ENCODE measurements at places on chromosomes 11 and 22.

DNA sequence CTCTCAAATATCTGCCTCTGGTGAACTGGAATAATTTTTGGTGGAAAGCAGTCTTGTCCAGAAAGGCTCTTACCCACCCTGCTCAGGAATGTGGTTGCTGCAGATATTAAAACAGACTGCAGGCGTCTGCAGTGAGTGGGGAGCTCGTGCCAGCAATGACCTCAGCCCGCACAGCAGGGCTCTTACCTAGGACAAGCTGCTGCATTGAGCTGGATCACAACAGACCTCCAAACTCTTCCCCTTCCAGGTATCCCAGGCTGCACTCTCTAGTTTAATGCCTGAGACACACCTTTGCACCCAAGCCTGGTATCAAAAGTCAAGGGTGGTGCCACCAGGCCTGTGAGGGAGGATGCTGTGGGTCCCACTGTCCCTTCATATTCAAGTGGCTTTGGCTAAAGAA, 69.7 kb upstream of the CDON start:
- no peak for DNase-seq

DNA sequence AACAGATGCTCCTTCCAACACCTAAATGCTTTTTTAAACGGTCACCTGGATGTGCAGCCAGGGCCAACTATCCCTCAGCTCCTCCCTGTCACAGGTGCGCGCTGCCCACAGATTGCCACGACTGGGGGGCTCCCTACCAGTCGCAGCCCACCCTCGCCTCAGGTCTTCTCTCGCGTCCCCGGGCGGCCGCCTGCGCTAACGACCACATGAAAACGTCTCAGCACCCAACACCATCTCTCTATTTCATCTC, 469 bp downstream of the ZBED5 start:
- DNase-seq = no peak

DNA sequence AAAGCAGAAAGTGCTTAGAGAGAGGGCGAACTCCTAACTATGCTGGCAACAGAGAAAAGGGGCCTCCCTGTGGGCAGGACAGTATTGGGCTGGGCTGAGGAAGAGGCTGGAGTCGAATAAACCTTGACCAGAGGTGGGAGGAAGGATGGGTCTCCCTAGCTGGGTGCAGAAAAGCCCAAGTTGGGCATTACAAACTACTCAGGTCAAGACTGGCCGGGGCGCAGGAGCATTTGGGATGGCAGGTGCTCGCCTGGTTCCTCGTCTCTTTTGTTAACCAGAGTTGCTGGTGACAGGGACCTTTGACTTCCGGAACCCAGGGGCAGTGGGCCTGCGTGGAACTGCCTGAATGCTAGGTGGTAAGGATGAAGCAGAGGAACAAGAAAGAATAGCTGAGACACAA, 80.3 kb upstream of the SHISAL1 start:
- no peak for DNase-seq

DNA sequence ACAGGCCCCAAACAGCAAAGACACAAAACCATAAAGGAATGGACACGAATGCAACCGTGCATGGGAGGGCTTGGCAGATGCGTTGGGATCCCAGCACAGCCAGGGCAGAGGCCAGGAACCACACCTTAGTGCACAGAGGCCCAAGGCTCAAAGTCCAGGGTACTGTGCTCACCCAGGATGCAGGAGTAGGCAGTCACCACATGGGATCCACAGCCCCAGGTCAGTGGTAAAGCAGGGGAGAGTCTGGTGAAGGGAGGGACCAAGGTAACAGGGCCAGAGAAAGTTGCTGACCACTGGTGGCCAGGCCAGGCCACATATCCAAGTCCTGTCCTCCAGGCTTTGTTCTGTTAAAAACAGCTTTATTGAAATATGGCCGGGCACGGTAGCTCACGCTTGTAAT, 6.5 kb upstream of the CERK start:
- DNase-seq = no peak

DNA sequence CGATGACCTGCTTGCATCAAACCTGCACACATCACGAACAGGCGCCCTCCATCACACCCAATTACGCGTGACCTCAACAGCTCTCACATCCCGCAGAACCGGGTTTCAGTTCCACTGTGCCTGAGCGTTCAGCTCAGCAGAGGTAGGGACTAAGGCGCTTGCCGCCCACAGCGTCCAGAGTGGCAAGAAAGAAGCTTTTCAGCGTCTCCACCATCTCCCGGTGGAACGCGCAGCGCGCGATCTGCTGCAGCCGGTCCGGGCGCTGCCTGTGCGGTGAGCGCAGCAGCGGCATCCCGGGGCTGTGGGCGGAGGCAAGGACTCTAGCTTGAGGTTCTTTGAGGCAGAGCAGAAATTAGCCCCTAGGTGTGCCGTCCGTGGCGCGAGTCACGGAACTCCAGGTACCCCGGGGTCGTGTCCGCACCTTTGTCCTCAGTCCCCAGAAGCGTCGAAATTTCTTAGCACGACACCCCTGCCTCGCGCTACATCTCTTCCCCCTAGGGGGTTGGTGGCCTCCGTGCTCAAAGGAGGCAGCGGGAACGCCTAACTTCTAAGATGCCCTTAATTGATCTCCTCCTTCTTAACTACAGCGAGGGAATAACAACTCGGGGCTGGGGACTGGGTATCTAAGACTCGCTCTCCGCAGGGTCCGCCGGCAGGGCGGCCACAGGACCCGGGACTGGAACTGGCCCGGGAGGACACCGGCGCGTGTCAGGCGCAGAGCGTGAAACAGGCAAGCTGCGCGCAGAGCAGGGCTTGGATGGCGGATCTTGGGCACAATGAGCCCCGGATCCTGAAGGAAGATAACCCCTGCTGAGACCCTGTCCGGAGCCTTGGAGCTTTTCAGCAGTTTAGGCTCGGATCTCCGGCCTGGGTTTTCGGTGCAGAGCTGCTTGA, 1.7 kb upstream of the CALCA start:
- DNase-seq = no peak

- DNase-seq = no peak
Observed at GRCh38 chr11:107695446-107695845, 16.4 kb downstream of the SLN start.

DNA sequence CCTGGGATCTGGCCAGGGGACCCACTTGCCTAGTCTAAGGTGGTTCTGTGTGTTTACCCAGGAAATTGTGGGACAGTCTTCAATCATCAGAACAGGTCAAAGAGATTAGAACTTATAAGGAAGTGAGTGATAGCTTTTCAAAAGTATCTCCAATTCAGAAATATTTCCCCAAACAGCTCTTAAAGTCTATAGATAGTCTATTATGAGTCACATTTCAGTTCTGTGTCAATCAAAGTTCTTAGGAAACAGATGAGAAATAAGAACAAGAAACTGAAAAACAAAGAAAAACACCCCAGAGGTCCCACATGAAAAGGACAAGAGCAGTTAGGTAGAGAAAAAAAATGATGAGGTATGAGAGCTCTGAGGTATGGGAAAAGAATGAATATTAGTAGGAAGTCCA, 381.4 kb upstream of the MPPED2 start:
- DNase-seq = no peak

DNA sequence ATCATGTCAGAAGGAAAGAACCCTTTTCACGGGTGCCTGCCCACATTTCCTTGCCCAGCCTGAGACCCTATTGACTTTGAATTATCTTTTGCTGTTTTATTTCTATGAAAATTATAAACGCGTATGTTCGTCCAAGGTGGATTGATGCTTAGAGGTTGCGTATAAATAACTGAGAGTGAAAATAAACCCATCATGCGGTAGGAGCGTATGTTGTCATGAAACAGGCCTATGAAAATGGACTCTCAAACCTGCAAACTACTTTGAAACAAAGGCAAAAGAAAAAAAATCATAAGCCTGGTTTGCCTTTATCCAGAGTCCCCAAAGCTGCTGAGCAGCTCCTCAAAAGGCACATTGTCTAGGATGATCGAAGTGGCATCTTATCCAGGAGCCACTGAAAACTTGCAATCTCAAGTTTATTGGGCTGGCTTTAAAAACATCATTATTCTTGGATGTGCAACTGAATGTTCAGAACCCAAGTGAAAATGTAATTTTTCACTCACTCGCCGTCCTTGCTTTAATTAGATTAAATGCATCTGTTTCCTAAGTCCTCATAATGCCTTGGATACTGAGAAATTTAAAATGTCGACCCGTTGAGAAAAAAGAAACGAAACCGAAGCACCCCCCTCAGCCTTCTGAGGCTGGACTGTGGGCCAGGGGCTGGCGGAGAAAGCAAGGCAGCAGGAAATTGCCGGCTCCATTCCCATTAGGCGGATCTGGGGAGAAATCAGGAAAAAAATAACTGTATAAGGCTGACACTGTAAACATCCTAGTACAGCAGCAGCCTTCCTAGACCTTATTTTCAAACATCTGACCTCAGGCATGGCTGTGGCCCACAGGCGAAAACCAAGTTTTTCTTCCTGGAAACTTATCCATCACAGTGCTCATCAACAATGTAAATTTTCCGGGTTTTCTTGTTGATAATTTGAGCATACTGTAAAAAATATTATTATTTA, 82.9 kb upstream of the PPARA start:
- DNase-seq = no peak

DNA sequence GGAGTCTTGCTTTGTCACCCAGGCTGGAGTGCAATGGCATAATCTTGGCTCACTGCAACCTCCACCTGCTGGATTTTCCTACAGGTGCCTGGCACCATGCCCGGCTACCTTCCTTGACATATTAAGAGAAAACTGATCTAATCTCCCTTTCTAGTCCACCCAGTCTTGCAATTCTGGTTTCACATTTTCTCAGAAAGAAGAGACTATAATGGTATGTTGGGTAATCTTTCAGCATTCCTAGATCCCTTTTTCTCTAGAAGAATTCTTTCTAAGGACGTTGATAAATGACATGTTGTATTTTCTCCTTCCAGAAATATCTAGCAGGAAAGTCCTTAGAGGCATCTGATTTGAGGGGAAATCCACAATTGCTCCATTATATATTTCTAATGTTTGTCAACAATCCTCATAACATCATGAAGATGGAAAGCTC, 10.4 kb upstream of the HSPA8 start:
- no peak for DNase-seq

DNA sequence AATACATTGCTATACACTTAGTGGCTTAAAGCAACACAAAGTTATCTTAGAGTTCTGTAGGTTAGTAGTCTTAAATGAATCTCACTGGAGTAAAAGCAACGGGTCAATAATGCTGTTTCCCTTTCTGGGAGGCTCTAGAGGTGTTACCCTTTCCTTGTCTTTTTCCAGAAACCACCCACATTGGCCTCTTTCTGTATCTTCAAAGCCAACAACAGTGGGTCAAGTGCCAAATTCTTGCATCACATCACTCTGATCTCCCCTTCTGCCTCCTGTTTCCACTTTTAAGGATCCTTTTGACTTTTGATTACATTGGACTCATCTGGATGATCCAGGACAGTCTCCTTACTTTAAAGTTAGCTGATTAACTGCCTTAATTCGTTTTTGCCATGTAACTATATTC, 93.6 kb downstream of the DDX10 start:
- no peak for DNase-seq

DNA sequence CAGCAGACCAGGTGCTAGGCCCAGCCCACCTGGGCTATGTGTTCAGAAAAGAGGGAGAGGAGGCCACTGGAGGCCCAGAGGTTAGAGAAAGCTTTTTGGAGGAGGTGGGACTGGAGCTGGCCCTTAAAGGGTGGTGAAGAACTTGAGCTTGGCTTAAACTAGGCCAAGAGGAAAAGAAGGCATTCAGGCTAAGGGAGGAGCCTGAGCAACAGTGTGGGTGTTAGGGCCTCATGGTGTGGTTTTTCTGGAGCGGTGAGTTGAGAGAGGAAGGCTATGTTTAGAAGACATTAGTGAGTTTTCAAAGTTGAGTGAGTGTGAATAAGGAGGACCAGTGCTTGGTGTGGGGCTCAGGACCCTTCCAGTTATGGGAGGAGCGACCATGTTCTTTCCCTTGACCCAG, 6.2 kb downstream of the TAF6L start:
- DNase-seq = no peak

- no peak for DNase-seq
Observed at GRCh38 chr11:92123540-92123939, 101.1 kb upstream of the FAT3 start.

DNA sequence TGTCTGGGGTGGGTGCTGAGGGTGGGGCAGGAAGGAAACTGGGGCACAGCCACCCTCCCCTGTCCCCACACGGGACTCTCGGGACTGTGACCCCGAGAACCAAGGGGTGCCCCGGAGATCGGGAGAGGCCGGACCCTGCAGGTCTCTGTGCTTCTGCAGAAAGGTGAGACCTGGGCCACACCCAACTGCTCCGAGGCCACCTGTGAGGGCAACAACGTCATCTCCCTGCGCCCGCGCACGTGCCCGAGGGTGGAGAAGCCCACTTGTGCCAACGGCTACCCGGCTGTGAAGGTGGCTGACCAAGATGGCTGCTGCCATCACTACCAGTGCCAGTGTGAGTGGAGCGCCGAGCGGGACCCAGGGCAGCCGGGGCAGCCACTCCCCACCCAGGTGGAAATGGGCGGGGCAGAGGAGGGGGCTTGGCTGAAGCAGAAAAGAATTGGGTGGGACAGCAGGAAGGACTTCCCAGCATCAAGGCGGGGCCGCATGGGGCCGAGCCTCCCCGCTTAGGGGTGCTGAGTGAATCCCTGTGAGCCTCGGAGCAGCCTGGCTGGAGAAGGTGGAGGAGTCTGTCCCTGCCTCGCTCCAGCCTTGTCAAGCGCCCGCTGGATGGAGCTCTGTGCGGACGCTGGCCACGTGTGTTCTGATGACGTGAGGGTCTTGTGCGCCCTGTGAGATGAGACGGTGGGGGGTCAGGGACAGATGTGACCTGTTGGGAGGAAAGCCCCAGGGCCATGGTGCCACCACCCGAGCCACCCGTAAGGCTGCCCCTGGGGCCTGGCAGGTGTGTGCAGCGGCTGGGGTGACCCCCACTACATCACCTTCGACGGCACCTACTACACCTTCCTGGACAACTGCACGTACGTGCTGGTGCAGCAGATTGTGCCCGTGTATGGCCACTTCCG, 29.3 kb upstream of the MUC5B start:
- DNase-seq = no peak

GRCh38 chr11:122655527-122656072, at the start of gene UBASH3B:
UBASH3B (plus strand) TSS chr11:122655722; CDS start chr11:122656050, 328 bp downstream.
- peak; percentile 61 for DNase-seq

GRCh38 chr11:122398167-122398566, 257.4 kb upstream of the UBASH3B start:
- DNase-seq = no peak

GRCh38 chr11:26944866-26945664, 48.8 kb upstream of the FIBIN start:
- DNase-seq = no peak

- no peak for DNase-seq
Observed at GRCh38 chr11:128085276-128085675, 502.1 kb downstream of the ETS1 start.

GRCh38 chr11:39932966-39933365, 1526.5 kb downstream of the LRRC4C start:
- no peak for DNase-seq

- DNase-seq = no peak
Observed at GRCh38 chr11:20840341-20840740, 171.0 kb downstream of the NELL1 start.

GRCh38 chr11:74012074-74012809, 3.4 kb upstream of the UCP3 start:
- no peak for DNase-seq

DNA sequence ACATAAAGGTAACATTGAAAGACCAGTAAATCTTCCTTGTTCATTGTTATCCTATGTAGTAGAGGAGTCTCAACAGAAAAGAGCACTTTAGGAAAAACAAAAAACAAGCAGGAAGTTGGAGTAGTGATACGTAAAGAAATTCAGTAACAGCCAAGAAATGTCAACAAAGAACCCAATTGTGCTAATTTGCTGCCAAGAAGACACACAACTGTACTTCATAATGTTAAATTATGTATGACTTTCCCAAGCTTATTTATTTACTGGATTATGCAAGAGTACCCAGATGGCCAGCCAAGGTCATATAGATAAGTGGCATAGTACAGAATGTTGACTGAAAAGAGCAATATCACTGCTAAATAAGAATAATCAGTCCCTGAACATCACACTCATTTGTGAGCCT, 264.7 kb upstream of the CCDC179 start:
- DNase-seq = no peak
